ENCODE measurements at places on chromosomes 1 and 21. TPM values are rescaled to one million over a fixed set of nuclear protein-coding genes. Genes with fewer than 3 reads are reported as not detected.
A peak's percentile ranks its signal among the peaks of the same experiment; 100 is the strongest.

- H3K27ac ChIP-seq, result no peak overlapping the region
- H3K4me1 ChIP-seq, result peaks cover 2% of the 10 kb centered on the region
- H3K4me3 ChIP-seq, result no peak overlapping the region
- DNase-seq, result no peak
- H3K36me3 ChIP-seq, result no peaks in the 10 kb centered on the region
Measured at GRCh38 chr1:210532223-210532598, 203.5 kb downstream of the HHAT start.

DNA sequence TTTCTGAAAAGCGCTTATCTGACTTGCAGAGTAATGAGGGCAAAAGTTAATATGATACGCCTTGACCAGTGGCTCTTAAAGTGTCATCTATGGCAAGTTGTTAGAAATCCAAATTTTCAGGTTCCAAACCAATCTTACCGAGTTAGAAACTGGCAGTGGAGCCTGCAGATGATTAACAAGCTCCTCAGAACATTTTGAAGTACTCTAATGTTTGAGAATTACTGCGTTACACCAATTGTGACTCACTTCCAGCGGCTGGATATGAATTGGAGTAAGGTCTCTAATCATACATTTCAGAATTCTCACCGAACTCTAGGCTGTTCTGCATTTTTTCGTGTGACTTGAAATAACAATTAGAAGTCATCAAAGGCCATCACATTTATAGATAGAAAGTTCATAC lies 73.5 kb upstream of the TMPRSS15 start:
- 0 out of 2 replicates have a peak, but pooled peaks cover 3% of the 10 kb centered on the region for H3K4me1 ChIP-seq
- DNase-seq, result no peak
- H3K36me3 ChIP-seq, result no peaks in the 10 kb centered on the region
- H3K27ac ChIP-seq, result no peak overlapping the region
- H3K4me3 ChIP-seq, result no peak overlapping the region

- H3K4me1 ChIP-seq, result no peaks in the 10 kb centered on the region
- no peak overlapping the region for H3K27ac ChIP-seq
- H3K27me3 ChIP-seq, result no peaks in the 10 kb centered on the region
- peak; percentile 45 for DNase-seq
- H3K36me3 ChIP-seq, result no peaks in the 10 kb centered on the region
- no peak overlapping the region for H3K4me3 ChIP-seq
Measured at GRCh38 chr1:197614916-197615692, 160.2 kb downstream of the DENND1B start.

DNA sequence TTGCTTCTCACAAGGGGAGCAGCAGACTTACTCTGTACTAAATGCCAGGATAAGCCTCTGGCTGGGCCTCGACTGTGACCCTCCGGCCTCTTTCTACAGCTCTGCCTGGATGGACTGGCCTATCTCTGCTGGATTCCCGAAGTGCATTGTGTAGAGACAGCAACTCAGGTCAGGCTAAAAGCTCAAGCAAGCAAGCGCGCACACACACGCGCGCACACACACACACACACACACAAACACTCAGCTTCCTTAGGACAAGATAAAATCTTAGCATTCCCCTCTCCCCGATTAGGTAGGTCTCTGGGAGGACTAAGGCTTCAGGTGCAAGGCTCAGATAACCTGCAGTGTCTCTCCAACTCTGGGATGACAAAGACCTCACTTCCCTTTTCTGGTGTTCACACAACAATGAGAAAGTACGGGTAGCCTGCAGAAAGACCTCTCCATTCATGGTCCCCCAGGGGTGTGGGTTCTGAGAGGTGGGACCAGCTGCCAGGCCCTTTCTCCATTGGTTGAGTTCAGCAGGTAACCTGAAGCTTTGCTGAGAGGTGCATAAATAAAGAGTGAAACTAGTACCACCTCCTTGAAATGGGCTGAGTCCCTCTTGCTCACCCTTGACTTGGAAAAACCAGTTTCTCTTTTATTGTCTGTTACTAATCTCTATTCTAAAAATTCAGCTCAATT lies 155.1 kb upstream of the CAMK1G start:
- H3K27me3 ChIP-seq, result no peaks in the 10 kb centered on the region
- H3K36me3 ChIP-seq, result peaks cover 5% of the 10 kb centered on the region
- H3K4me3 ChIP-seq, result no peak overlapping the region
- DNase-seq, result no peak

DNA sequence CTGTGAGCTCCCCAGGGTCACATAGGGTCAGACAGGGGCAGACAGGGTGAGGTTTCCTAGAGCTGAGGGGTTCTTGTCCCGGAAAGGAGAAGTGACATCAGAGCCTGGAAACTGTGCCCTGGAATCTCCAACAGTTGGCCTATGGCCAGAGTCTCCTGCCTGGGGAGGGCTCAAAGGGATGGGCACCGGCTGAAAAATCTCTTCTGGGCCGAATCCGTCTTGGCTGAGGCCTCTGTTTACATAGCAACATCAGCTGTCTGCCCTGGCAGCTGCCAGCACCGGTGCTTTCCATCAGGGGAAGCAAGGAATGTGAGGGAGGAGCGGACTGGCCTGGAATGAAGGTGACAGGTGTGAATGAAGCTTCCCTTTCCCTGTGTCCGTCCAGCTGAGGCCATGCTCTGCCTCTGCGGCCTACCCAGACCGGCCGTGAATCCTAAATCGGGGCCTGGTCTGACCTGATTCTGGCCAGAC lies 30.7 kb downstream of the VASH2 start:
- peaks cover 41% of the 10 kb centered on the region for H3K36me3 ChIP-seq
- H3K27ac ChIP-seq, result no peak overlapping the region
- H3K4me3 ChIP-seq, result no peak overlapping the region

- no peak for DNase-seq
- H3K4me3 ChIP-seq, result no peak overlapping the region
- H3K4me1 ChIP-seq, result peaks cover 18% of the 10 kb centered on the region
- H3K27me3 ChIP-seq, result no peaks in the 10 kb centered on the region
- no peak overlapping the region for H3K27ac ChIP-seq
Measured at GRCh38 chr1:94011709-94012595, 102.7 kb upstream of the GCLM start.

DNA sequence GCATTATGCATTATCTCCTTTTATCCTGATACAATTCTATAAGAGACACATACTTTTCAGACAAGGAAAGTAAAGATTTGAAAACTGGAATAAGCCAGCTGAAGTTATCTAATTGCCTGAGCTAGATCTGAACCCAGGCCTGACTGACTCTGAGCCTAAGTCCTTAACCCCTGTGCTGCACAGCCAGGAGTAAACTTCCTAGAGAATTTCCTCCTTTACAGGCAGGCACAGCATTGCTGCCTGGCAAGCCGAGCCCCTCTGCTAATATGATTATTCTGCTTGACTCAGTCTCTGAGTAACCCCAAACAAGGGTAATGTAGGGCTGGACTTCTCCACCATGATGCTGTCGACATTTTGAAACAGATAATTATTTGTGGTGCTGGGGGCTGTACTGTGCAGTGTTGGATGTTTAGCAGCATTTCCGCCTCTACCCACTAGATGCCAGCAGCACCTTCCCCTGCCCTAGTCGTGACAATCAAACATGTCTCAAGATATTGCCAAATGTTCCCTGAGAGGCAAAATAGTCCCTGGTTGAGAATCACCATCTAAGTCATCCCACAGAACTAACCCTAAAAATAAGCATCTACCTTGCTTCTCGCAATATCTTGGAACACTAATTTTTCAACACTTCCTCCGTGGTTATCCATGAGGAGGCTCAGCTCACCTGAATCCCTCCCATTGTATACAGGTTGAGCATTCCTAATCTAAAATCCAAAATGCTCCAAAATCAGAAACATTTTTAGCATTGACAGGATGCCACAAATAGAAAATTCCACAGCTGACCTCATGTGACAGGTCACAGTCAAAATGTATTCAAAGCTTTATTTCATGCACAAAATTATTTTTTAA lies 18.5 kb downstream of the CAMK1G start:
- H3K4me1 ChIP-seq, result no peaks in the 10 kb centered on the region
- no peaks in the 10 kb centered on the region for H3K27me3 ChIP-seq
- H3K36me3 ChIP-seq, result no peaks in the 10 kb centered on the region

DNA sequence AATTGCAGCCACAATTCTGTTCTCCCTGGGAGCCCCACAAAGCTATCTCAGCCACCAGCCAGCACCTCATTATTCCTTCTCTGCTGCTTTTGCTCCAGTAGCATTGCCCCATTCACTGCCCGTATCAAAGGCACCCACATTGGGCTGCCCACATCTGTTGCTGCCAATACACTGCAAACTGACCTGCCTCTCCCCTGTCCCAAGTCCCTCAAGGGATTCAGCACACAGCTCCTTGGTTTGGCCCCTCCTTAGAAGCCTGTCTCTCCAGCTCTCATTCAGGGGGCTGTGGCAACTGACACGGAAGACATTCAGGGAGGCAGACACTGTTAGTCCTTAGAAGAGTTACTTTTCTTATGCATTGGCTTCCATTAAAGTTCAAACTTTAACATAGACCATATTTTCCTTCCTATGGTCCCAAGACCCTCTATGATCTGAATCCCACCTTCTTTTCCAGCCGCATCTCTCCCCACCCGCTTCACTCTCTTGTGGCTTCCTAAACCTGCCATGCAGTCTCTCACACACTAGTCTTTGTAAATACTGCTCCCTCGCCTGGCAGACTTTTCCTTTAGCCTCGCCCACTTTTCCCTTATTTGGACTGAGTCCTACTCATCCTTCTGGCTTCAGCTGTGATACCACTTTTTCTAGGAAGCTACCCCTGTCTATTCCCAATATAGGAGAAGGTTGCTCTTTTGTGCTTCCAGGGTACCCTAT lies 19.3 kb upstream of the KLHDC8A start:
- H3K27ac ChIP-seq, result 0 out of 2 replicates have a peak overlapping the region, but pooled peaks have one; percentile 0
- no peak for DNase-seq
- peak overlapping the region; percentile 4 for H3K4me3 ChIP-seq
- peaks cover 22% of the 10 kb centered on the region for H3K4me1 ChIP-seq
- H3K36me3 ChIP-seq, result no peaks in the 10 kb centered on the region

DNA sequence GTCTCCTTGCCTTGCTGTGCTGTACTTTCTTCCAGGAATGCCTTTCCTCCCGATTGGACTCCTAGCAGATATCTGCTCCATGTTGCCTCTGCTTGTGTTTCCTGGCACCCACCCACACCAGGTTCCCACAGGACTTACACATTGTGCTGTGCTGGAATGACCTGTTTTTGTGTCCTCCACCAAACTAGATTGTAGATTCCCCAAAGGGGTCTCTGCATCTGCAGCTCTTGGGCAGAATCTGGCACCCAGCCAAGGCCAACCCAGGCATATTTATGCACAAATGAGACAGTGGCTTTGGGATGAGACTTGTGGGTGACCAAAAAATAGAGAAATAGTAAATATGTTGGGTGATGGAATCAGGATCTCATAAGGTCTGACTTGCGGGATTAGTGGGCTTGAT lies 278.2 kb downstream of the RRAGC start:
- no peak overlapping the region for H3K27ac ChIP-seq
- peaks cover 2% of the 10 kb centered on the region for H3K4me1 ChIP-seq
- DNase-seq, result no peak
- peaks cover 32% of the 10 kb centered on the region for H3K27me3 ChIP-seq

GRCh38 chr1:166190400-166190799 lies 23.6 kb upstream of the FAM78B start:
- no peaks in the 10 kb centered on the region for H3K27me3 ChIP-seq
- no peak for DNase-seq
- H3K4me1 ChIP-seq, result no peaks in the 10 kb centered on the region
- H3K27ac ChIP-seq, result no peak overlapping the region
- no peaks in the 10 kb centered on the region for H3K36me3 ChIP-seq

GRCh38 chr1:172902861-172903381 lies 147.8 kb downstream of the TNFSF18 start:
- H3K27ac ChIP-seq, result no peak overlapping the region
- H3K36me3 ChIP-seq, result no peaks in the 10 kb centered on the region
- DNase-seq, result no peak
- H3K4me1 ChIP-seq, result no peaks in the 10 kb centered on the region
- H3K27me3 ChIP-seq, result no peaks in the 10 kb centered on the region
- no peak overlapping the region for H3K4me3 ChIP-seq

DNA sequence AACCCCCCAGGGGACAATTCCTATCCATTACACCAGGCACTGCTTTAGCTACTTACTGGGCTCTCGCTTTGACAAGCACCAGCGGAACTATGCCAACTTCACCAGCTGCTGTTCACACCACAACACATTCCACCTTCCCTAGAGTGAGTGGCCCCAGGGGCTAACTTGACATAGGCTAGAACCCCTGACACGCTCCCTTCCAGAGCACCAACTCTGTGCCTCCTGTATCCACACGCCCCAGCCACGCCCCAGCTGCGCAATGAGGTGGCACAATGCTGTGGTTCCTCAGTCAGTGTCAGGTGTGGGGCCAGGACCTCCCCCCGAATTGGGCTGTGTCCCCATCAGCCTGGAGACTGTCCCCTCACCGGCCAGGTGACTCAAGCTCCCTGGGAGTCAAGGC lies 11.7 kb upstream of the FGR start:
- no peak for DNase-seq
- H3K27ac ChIP-seq, result no peak overlapping the region
- peaks cover 8% of the 10 kb centered on the region for H3K4me1 ChIP-seq
- H3K36me3 ChIP-seq, result no peaks in the 10 kb centered on the region
- no peaks in the 10 kb centered on the region for H3K27me3 ChIP-seq

DNA sequence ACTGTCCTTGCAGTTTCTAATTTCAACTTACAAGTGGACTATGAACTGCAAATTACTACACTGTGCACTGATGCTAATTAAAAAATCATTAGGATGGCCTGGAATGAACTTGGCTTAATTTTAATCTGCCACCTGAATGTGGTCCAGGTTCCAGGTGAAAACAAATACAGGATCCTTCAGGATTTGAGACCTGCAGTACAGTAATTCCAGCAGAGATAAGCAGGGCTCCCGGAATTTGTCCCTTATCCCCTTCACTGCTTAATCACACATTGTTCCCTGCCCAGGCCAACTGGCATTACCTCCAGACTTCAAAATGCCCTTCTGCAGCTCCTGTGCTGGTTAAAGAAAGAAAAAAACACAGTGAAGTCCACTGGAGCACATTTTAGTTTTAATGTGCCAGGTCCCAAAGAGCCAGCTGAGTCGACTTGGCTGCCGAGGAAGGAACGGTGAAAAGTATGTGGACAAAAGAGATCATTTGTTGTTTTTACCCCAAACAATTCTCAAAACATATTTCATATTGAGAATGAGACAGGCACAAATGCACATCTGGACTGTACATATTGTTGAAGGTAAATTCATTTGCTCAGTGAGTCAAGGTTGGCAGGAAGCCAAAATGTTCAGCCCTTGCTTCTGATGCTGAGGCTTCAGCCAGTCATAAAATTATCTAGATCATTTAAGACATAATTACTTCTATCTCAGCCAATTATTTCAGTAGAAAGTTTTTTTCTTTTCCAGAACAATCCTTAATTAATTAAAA lies 28.3 kb downstream of the DEGS1 start:
- DNase-seq, result no peak
- H3K27me3 ChIP-seq, result no peaks in the 10 kb centered on the region
- H3K27ac ChIP-seq, result no peak overlapping the region
- H3K4me3 ChIP-seq, result no peak overlapping the region
- peaks cover 10% of the 10 kb centered on the region for H3K4me1 ChIP-seq

- no peaks in the 10 kb centered on the region for H3K27me3 ChIP-seq
- DNase-seq, result no peak
Measured at GRCh38 chr1:48652334-48652733, 124.4 kb downstream of the BEND5 start.

TMEM222 gene
- total RNA-seq, result 25.1 TPM

SUSD4 gene
- total RNA-seq, result 3.9 TPM

LY9 gene
- total RNA-seq, result not detected

C1QTNF12 gene
- total RNA-seq, result 4.9 TPM

HSD3B2 gene
- not detected for total RNA-seq

GUK1 gene
- total RNA-seq, result 68.5 TPM

NEGR1 gene
- total RNA-seq, result 1.3 TPM

CD2 gene
- not detected for total RNA-seq

CA6 gene
- total RNA-seq, result not detected

Data from H1 (cell line).